ENCODE measurements at places on chromosomes 3 and 15.

DNA sequence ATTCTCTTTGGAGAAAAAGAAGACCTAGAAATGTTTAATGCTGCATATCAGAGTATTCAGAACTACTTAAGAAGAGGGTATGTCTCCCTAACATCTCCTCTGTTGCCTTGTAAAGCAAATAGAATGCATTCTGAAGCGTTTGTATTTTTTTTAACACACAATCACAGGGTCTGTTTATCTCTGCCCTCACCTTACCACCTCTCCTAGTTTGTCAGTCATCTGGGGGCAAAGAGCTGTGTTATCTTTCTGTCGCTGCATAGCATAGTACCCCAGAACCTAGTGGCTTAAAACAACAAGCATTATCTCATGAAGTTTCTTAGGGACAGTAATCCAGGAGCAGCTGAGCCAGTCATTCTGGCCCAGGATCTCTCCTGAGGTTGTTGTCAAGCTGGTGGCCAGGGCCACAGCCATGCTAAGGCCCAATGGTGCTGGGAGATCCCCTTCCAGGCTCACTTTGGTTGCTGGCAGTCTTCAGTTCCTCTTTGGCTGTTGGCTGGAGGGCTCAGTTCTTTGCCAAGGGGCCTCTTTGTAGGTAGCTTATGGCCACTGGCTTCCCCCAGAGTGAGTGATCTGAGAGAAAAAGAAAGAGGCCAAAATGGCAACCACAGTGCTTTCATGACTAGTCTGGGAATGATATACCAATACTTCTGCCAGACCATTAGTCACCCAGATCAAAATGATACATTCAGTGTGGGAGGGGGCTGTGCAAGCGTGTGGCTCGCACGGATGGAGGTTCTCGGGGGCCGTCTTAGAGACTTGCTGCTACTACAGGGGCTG, 17.8 kb downstream of the EDEM1 start:
- DNase-seq: no peak

- DNase-seq: no peak
Observed at GRCh38 chr15:94097552-94097951, 133.8 kb upstream of the MCTP2 start.

DNA sequence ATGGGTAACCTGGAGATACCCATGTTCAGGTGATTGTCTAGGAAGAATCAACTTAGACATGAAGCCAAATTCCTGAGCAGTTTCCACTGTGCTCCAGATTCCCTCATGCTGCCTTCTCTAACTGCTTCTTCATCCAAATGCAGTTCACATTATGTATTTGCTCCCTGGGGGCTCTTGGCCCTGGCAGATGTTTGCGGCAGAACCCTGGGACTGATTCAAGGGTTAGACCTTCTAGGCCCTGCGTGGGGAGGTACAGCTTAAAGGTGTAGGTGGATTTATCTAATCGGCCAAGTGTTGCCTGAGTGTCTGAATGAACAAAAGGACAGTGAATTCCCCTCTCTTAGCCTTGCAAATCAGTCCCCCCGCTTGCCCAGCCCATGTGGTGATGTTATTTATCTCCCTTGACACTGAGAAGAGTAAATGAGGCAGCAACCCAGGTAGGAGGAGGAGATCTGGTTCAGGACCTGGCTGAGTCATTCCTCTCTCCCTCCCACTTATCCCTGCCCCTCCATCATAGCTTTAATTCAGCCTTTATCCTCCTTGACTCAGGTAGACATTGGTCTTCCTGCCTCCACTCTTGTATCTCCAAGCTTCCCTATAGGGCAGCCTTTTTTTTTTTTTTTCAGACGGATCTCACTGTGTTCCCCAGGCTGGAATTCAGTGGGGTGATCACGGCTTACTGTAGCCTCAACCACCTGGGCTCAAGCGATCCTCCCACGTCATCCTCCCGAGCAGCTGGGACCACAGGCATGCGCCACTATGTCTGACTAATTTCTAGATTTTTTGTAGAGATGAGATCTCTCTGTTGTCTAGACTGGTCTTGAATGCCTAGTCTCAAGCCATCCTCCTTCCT, 54.8 kb downstream of the MAGEF1 start:
- peak; percentile 18 for DNase-seq

- no peak for DNase-seq
Observed at GRCh38 chr3:13349823-13350222, 70.3 kb downstream of the NUP210 start.

- DNase-seq: no peak
Observed at GRCh38 chr15:59174151-59174834, 32.4 kb upstream of the LDHAL6B start.

GRCh38 chr3:67154429-67154828, 156.3 kb downstream of the KBTBD8 start:
- no peak for DNase-seq

GRCh38 chr3:60594025-60594424, 657.2 kb downstream of the FHIT start:
- no peak for DNase-seq

DNA sequence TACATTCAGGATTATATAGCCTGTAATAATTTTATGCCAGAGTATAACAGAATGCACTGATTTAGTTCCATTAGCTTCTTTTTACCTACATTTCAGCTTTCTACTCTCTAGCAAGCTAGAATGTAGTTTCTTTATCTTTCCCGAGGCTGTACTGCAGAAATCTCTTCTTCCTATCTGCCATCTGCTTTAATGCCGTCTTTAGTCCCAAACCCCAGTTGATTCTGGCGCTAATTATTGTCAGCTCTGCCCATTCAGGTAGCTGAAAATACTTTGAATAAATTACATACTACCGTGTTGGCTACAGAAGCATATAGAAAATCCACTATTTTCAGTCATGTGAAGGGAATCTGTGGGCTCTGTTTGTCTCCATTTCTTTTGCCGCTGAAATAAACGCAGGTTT, 706.7 kb downstream of the NTRK3 start:
- no peak for DNase-seq

- peak; percentile 38 for DNase-seq
Observed at GRCh38 chr3:53555068-53555588, 60.7 kb downstream of the CACNA1D start.

Data from stimulated activated CD4-positive, alpha-beta T cell treated with anti-CD3 and anti-CD28 coated beads, Interleukin-12 subunit alpha, Interleukin-12 subunit beta, amount 100 ng/mL, for 48 hours (primary cell).